Activated naive CD4-positive, alpha-beta T cell treated with anti-CD3 and anti-CD28 coated beads for 36 hours (primary cell): ENCODE measurements at places on chromosomes 1 and 21. TPM values are rescaled to one million over a fixed set of nuclear protein-coding genes. Genes with fewer than 3 reads are reported as not detected.

The FAM177B gene
- total RNA-seq = not detected

The PAQR6 gene
- total RNA-seq = 3.7 TPM

The AQP10 gene
- not detected for total RNA-seq

The COL18A1 gene
- total RNA-seq = 12.6 TPM

The NUDT4B gene
- total RNA-seq = not detected

The ECM1 gene
- total RNA-seq = 0.69 TPM

The INAVA gene
- not detected for total RNA-seq

The PADI4 gene
- total RNA-seq = 1.8 TPM

The PLPP3 gene
- not detected for total RNA-seq

The ZMYND12 gene
- total RNA-seq = 0.76 TPM

The PBXIP1 gene
- total RNA-seq = 55.5 TPM

The SPATA46 gene
- total RNA-seq = not detected

The KIF21B gene
- 45.5 TPM for total RNA-seq

The OR2L13 gene
- total RNA-seq = not detected

The LCE1B gene
- not detected for total RNA-seq

The DDX59 gene
- 20.9 TPM for total RNA-seq

The CNR2 gene
- not detected for total RNA-seq

The COL24A1 gene
- total RNA-seq = not detected

The HSD3B1 gene
- total RNA-seq = not detected

The ELAPOR1 gene
- 5.4 TPM for total RNA-seq

The LENEP gene
- total RNA-seq = 0.99 TPM

The KRTAP20-4 gene
- total RNA-seq = not detected

The KIF17 gene
- not detected for total RNA-seq

The KCNQ4 gene
- total RNA-seq = 0.50 TPM

The TMEM269 gene
- 0.57 TPM for total RNA-seq

The TCEA3 gene
- total RNA-seq = 13.7 TPM
